RCC 7860 (cell line): ENCODE measurements at places on chromosomes 11 and 22.

- no peak for DNase-seq
Measured at GRCh38 chr11:103939694-103940093, 96.7 kb upstream of the DDI1 start.

DNA sequence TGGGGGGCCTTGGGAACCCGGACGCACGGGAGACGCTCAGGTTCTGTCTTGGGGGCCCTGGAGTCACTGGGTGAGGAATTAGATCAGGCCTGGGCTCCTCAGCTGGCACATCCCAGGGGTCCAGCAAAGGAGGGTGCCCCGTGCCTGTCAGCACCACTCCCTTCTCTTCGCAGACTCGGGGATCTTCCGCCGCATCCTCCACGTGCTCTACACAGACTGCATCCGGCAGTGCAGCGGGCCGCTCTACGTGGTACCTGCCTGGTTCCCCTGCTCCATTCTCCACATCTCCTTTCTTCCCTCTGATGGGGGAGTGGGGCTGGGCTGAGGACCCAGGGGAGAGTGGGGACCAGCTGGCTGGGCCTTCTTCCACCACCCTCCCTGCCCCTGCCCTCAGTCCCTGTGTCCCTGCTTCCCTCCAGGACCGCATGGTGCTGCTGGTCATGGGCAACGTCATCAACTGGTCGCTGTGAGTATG, 6.7 kb upstream of the TAGLN start:
- no peak for DNase-seq

DNA sequence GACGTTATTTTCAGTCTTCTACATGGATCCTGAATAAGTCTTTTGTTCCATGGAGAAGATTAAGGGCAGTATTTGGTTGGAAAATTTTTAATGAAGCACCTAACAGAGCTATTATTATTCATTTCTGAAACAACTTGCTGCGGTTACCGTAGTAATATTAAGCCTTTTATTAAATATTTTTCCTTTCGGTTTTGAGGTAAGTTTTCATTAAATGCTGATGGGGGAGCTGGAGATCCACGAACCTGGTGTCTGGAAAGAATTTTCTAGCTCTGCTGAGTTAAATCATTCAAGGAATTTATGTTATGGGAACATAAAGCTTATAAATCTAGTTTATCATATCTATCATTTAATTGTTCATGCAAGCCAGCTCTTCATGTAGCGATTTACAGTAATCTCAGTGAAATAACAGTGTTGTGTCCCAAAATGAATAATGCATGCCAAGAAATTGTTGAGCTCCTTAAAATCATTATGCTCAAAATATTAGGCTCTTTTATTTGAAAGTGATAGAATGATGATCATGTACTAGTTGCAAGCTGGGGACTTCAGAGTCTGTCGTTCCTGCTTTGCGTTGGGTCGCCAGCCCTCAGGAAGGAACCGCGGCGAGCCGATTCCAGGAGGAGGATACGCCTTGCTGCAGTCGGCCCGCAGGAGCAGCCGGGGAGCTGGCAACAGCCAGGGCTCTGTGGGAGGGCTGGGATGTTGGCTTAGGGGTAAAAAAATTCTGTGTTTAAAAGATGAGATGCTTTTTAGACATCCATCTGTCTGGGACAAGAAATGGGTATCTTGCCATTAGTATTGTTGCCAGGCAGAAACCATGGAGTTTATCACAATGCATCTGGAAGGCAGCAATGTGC, 83.1 kb downstream of the TBC1D22A start:
- DNase-seq, result no peak

- DNase-seq, result no peak
Measured at GRCh38 chr11:88378422-88379066, 41.0 kb upstream of the CTSC start.

GRCh38 chr22:49303061-49303735, 524.5 kb downstream of the BRD1 start:
- no peak for DNase-seq

DNA sequence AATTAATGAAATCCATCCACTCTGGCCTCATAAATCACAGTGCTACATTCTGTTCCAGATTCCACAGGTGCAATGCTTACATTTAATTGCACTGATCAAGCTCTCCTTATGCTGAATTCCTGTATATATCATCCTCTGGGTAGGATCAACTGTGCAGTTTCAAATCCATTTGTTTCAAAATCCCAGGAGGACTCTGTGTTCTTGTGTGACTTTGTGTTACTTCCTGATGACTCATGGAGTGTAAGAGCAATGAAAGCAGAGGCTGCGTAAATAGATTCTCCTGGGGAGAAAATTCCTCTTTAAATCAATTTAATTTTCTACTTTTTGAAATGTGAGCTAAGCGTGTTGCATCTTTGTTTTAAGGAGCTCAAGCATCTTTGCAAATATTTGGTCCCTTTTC, 752.7 kb downstream of the METTL15 start:
- DNase-seq, result peak; percentile 18

- no peak for DNase-seq
Measured at GRCh38 chr11:71316701-71317100, 64.3 kb upstream of the SHANK2 start.

DNA sequence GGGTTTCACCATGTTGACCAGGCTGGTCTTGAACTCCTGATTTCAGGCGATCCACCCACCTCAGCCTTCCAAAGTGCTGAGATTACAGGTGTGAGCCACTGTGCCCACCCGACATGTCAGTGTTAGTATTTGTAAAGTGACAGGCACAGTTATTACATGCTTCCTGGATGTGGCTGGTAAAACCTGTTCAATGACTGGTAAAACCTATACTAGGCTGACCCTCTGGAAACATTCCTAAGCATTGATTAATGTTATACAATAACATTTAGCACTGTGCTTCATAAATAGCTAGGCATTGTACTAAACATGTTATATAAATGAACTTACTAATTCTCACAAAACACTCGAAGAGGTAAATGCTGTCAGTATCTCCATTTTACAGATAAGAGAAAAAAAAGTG, 20.9 kb upstream of the JHY start:
- no peak for DNase-seq

GRCh38 chr22:27973846-27974245, 54.8 kb upstream of the PITPNB start:
- DNase-seq, result no peak

GRCh38 chr11:118885831-118886565, 2.3 kb downstream of the CXCR5 start:
- no peak for DNase-seq

- DNase-seq, result peak; percentile 23
Measured at GRCh38 chr11:32071811-32072210, 19.1 kb upstream of the RCN1 start.

DNA sequence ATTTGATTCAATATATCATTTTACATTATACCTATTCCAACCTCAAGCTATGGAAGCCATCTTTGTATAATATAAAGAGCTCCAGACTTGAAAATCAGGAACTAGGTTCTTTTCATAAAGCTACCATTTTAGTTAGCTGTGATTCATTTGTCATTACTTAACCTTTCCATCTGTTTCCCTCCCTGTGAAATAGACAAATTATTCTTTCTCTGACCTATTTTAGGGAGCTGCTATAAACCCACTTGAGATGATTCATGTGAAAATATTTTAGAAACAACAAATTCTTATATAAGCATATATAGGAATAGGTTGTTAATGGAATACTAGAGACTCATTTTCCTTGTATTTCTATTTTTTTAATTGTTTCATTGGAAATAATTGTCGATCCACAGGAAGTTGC, 1012.1 kb downstream of the OPCML start:
- DNase-seq, result no peak

- no peak for DNase-seq
Measured at GRCh38 chr22:24359452-24360120, 67.8 kb upstream of the ADORA2A start.

DNA sequence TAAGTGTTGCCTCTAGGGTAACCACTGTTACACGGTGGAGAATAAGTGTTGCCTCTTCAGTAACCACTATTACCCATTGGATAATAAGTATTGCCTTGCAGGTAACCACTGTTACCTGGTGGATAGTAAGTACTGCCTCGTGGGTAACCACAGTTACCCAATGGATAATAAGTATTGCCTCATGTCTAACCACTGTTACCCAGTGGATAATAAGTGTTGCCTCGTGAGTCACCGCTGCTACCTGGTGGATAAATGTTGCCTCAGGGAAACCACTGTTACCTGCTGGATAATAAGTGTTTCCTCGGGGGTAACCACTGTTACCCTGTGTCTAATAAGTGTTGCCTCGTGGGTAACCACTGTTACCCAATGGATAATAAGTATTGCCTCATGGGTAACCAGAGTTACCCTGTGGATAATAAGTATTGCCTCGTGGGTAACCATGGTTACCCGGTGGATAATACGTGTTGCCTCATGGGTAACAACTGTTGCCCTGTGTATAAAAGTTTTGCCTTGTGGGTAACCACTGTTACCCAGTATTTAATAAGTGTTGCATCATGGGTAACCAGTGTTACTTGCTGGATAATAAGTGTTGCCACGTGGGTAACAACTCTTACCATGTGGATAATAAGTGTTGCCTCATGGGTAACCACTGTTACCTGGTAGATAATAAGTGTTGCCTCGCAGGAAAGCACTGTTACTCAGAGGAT, 12.3 kb upstream of the NXPE4 start:
- no peak for DNase-seq

DNA sequence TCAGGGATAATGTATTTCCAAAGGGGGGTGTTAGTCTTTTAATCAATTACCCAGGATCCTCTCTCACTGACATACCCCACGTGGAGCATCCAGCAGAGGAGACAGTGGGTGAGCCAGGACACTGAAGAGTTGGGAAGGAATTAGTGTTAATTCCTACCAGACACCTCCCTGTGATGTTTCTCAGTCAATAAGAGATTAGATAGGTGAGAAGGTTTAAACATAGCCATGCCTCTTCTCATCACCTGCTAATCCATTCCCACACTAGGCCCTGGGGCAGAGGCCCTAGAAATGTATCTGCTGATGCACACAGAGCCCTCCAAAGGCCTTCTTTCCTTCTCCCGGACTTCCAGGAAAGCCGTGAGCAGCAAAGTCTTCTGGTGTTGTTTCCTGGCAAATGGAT, 363.6 kb upstream of the LARGE1 start:
- DNase-seq, result no peak

GRCh38 chr22:48199667-48200066, 1437.2 kb downstream of the TBC1D22A start:
- DNase-seq, result no peak

GRCh38 chr11:27395556-27396258, 32.7 kb upstream of the CCDC34 start:
- DNase-seq, result peak; percentile 28

DNA sequence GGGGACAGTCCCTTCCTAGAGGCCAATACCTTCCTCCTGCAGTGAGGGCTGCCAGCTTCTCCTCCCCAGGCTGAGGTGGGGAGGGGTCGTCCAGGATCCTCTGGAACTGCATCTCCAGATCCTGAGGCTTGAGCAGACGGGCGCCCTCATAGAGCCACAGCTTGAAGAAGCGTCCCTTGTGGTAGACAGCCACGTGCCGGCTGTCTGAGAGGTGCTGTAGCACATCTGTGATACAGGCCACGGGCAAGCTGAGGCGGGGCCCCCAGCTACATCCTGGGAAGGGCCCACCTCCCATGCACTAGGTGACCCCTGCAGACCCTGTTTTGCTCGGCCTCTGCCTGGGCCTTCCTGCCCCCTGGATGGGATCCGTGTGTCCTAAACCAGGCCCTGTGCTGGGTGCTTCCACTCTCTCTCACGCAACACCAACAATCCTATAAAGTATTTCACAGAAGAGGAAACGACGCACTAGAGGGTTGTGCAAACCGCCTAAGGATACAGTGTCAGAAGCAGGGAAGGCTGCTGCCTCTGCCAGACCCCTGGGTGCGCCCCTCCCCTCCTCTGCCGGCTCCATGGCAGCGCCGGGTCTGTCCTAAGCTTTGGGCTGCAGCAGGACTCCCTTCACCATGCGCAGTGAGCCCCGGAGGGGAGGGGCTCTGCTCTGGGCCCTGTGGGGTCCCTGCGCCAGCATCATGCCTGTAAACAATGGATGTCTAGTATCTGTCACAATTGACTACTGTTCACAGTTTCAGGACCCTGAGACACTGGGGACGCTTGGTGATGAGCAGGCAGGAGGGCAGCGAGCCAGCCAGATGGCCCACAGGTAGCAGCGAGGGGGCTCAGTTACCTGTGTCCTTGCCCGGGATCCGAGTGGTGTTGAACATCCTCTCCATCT, 4.5 kb downstream of the CPT1B start:
- no peak for DNase-seq

GRCh38 chr11:126459691-126460281, 104.3 kb downstream of the ST3GAL4 start:
- DNase-seq, result no peak

DNA sequence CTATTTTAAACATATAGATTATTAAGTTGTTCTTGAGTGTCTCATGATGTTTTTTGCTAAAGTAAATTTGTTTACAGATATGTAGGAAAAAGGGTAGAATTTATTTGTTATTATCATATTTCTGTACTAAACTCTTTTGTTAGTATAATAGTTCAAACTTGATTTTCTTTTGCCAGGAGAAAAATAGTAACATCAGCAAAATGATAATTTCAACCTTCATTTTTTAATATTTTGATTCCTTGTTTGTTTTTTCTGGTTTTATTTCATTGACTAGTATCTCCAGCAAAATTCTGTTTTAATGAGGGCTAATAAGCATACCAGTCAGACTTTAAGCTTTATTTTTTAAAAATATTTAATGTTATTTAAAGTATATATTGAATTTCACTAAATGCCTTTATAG, 4.0 kb downstream of the OR1S1 start:
- DNase-seq, result no peak

DNA sequence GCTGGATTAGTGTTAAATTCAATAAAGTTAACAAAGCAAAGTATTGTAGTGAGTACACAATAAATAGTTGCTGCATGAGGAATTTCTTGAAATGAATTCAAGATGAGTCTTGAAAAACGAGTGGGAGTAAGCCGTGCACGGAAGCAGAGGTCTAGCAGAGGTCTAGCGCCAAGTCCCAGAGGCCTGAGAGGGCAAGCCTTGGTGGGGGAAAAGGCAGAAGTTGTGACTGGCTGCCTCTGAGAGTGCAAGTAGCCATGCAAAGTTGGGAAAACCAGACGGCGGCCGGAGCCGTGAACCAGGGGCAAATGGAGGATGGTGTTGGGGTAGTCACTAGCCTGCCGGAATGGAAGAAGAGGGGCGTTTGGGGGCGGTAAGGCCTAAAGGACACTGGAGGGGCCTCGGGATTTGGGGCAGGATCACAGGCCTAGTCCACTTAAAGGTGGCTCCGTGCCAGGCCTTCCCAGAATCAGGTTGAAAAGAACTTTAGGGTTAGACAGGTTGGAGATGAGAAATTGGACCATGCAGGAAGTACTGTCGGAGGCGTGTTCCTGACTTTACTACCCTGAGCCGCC, 379 bp upstream of the SLC3A2 start:
- peak; percentile 58 for DNase-seq

DNA sequence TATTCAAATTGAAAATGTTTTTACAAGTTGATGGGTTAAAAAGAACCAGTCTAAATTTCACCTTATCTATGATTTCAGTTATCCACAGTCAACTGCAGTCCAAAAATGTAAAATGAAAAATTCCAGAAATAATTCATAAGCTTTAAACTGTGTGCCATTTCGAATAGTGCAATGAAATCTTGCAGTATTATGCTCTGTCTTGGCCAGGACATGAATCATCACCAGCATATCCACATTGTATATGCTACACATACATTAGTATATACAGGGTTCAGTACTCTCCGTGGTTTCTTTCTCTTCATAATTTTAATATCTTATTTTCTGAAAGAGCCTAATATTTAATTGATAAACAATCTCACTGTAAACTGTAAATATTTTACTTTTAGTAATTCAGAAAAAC, 45.9 kb downstream of the ARHGAP32 start:
- DNase-seq, result no peak

- DNase-seq, result no peak
Measured at GRCh38 chr11:126755526-126755925, 245.0 kb downstream of the KIRREL3 start.
